ENCODE measurements at places on chromosomes 5 and 9.

- DNase-seq = no peak
Measured at GRCh38 chr5:111934511-111934910, 177.5 kb upstream of the NREP start.

DNA sequence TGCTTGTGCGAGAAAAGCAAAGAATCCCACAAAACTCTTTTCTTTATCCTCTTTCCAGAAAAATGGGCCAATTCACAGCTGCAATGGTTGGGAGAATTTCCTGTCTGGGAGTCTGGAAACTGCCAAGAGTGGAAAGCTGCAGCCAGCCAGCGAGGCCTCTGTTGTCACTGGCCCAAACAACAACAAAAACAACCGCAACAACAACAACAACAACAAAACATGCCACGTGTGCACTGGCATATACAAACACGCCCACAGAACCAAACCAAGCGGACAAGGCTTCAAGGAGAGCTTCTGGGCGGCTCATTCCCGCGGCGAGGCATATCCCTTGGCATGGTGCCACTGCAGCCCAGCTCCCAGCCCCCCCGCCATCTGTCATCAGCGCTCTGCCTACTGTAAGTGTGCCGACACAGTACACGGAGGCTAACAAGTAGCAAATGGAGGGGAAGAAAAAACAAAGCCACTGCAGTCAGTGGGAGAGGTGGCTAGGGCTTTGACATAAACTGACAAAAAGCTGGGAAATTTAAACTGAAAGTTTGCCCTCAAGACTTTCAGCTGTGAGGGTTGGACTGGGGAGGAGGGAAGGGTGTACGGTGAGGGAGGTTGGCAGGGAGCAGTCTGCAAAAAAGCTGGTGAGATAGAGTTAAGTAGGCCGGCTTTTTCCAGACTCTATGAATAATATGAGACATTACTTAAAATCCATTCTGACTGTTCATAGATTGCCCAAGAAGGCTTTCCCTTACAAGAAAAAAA, 165.0 kb upstream of the ZNF462 start:
- no peak for DNase-seq

GRCh38 chr9:37652261-37652660, 1.5 kb downstream of the FRMPD1 start:
- DNase-seq = no peak

GRCh38 chr5:150398722-150399523, 13.8 kb downstream of the CD74 start:
- peak; percentile 83 for DNase-seq

GRCh38 chr9:106733828-106734380, 129.1 kb upstream of the ZNF462 start:
- no peak for DNase-seq

DNA sequence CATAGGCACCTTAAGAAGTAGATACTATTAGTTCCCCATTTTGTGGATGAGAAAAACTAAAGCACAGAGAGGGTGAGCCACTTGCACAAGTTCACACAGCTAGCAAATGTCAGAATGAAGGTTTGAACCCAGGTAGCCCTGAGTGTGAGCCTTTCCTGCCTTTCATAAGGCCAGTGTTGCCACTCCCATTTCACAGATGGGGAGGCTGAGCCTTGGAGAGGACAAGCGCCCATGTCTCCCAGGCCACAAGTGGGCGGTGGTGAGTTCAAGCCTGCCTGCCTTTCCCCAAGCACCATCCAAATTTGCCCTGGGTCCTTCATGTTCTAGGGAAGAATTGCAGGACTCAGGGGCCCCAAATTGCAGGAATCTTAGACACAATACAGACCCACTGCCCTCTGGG, 50.6 kb downstream of the LHX2 start:
- DNase-seq = no peak

- DNase-seq = peak; percentile 36
Measured at GRCh38 chr9:127574072-127574993, 37.7 kb upstream of the STXBP1 start.

DNA sequence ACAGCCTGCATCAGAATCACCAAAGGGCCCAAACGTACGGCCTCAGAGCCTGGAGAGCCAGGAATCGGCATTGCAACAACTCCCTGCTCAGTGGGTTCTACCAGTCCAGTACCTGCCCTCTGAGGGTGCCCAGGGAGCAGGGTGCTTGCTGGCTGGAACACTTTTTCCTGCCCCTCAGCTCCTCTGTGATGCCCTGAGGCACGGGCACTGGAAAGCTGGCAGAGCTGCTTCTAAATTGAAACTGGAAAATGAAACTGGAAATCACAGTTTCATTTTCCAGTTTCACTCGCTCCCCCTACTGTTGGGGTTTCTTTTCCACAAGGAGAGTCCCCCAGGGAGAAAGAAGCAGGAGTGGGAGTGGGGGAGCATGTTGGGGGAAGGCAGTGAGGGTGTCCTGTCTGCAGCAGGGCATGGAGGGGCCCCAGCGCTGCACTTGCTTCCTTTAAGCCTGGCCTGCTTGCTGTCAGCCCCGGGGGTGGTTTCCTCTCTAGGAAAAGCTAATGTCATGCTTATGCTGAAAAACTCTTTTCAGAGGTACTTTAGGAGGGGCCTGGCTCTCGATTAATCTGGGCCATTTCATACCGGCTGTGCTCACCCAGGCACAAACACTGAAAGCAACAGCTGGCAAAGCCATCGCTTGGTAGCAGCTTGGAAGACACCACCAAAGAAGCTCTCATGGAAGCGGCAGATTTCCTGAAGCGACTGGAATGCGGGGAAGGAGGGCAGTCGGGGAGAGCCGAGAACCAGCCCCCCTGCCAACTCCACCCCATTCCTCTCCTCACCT, 26.2 kb downstream of the IRF1 start:
- DNase-seq = no peak

DNA sequence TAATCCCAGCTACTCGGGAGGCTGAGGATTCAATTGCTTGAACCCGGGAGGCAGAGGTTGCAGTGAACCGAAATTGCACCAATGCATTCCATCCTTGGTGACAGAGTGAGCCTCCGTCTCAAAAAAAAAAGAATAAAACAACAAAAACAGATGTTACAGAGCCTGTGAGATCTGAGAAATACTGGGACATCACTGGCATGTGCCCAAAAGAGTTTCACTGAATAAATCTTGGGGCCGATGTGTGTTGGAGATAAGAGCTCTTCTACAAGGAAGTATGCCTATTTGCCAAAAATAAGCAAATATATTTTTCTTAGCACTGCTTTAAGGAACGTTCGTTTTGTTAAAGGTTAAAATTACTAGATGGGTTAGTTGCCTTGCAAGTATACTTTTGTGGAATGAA, 55.1 kb downstream of the KIAA1958 start:
- no peak for DNase-seq

- DNase-seq = no peak
Measured at GRCh38 chr5:124858612-124859011, 112.2 kb upstream of the ZNF608 start.

DNA sequence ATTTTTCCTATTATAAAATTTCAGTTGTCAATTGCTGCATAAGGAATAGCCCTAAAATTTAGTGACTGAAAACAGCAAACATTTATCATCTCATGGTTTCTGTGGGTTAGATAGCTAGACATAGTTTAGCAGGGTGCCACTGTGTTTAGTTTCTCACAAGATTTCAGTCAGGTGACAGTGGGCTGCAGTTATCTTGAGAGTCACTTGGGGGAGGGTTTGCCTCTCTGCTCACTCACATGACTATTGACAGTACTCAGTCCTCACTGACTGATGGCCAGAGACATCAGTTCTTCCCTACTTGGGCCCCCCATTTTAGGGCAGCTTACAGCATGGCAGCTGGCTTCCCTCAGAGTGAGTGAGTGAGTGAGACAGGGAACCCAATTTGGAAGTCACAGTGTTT, 42.0 kb downstream of the PBX3 start:
- no peak for DNase-seq

DNA sequence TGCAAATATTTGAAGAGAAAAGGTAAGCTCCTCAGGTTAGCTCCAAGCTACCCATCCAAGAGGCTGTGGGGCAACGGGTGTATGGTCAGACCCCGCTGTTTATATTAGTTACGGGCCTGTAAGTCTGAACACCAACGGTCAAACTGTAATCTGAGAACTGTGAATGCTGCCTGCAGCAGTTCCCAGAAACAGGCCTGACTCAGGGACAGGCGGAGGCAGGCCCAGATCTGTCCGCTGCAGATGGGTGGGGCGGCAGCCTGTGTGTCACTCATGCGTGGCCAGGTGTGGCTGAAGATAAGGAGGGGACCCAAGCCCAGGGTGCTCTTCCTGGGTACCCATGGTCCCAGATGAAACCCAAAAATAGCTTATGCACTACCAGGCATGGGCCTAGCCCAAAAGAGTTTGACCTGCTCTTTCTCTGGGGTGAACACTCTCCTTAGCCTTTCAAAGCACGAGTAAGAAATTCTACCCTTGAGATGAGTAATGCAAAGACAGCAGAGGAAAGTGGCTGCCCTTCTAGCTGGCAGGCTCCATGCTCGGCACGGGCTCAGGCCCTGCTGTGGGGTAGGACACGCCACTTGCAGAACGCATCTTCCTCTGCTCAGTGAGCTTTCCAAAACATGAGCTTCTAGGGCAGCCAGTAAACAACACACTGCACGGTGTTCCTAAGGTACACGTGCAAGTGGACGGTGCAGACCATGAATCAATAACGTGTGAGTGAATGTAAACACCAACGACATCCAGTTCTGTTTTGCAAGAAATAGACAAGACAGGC, 9.1 kb downstream of the UBAC1 start:
- no peak for DNase-seq

DNA sequence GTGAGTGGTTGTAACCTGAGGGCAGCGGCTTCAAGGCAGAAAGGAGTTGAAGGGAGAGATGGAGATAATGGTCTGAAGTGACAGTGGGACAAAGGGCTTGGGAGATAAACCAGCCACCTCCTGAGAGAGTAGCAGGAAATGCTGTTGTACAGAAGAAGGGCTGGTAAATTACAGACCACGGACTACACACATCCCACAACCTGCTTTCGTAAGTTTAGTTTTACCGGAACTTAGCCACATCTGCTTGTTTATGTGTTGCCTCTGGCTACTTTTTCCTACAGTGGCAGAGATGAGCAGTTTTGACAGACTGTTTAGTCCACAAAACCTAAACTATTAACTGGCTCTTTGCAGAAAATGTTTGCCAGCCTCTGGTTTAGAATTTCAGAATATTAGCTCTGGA, 269.5 kb downstream of the ARHGEF28 start:
- DNase-seq = no peak

GRCh38 chr9:133141833-133142595, 21.0 kb upstream of the RALGDS start:
- peak; percentile 86 for DNase-seq

- DNase-seq = no peak
Measured at GRCh38 chr5:6737043-6737941, 24.1 kb downstream of the TENT4A start.

GRCh38 chr9:124261736-124262648, 4.2 kb downstream of the NEK6 start:
- no peak for DNase-seq

- no peak for DNase-seq
Measured at GRCh38 chr5:14038341-14038959, 94.0 kb upstream of the DNAH5 start.

GRCh38 chr9:24009322-24009721, 183.3 kb upstream of the ELAVL2 start:
- DNase-seq = no peak

DNA sequence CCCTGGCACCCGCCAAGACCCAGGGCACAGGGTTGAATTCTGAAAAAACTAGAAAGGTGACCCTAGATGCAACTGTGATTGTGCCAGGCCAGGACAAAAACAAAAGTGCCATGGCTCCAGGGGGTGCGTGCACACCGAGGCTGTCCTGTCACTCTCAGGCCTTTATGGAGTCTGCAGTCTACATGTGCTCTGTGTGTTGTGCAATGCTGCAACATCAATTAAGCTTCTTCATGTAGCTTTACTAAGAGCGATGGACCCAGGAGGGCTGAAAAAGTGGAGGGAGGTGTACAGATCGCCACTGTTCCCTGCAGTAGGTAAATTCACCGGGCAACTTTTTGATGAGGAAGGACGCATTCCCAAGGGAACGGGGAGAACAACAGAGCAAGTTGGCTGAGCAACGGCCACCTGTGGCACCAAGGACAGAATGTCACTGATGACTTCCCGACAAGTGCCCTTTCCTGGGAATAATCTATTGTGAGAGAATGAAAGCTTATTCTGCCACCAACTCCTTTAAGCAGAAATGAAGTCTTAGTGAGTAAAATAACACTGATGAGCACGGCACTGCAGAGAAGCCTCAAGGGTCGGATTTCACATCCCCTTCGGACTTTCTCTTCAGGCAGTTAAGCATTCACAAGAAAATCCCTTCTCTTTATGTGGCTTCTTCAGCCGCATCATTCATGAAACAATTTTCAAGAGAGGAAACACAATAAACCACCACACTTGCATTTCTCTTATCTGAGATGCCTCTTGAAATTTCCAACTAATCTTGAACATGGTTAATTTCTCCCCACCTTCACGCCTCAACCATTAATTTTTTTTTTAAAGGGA, 149.6 kb downstream of the DROSHA start:
- no peak for DNase-seq

- no peak for DNase-seq
Measured at GRCh38 chr9:5095795-5096194, 89.6 kb downstream of the INSL6 start.

DNA sequence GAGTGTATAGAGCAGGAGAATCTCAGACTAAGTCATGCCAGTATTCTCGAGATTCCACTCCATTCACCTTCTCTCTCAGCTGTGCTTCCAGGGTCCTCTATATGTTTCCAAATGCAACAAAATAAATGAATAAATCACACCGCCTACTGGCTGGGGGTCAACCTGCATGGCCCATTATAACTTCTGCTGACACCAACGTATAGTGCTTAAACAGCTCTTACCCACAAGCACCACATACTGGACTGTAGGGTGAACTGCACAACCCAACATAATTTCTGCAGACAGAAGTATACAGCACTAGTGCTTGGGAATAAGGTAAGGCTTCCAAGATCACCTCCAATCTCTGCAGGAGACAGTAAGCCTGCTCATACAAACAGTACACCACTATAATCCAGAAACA, 33.1 kb upstream of the HTR4 start:
- DNase-seq = no peak

DNA sequence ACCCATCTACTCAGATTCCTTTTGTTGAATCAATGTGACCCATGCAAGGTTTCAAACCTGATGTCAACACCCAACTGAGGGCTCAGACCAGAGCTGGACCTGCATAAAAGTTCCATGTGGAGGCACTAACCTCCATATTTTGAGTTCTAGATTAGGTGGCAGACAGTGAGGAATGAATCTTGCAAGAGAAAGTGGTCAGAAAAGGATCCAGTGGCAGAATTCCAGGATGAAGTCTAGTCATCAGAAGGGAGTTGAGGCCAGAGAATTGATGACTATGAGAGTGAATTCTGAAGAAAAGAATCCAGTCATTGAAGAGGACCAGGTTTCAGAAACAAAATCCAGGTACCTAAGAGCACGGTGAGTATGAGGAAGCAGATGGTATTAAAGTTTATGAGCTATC, 205.1 kb upstream of the RGMB start:
- DNase-seq = no peak

- no peak for DNase-seq
Measured at GRCh38 chr5:154598021-154598420, 120.0 kb upstream of the HAND1 start.

GRCh38 chr5:118270526-118270925, 717.8 kb downstream of the DTWD2 start:
- DNase-seq = no peak
